Activated CD4-positive, alpha-beta T cell treated with anti-CD3 and anti-CD28 coated beads, Interleukin-2, amount 10 ng/mL, durations not matched to agents 7 days and 5 days (primary cell): ENCODE measurements at places on chromosomes 7 and 10.

DNA sequence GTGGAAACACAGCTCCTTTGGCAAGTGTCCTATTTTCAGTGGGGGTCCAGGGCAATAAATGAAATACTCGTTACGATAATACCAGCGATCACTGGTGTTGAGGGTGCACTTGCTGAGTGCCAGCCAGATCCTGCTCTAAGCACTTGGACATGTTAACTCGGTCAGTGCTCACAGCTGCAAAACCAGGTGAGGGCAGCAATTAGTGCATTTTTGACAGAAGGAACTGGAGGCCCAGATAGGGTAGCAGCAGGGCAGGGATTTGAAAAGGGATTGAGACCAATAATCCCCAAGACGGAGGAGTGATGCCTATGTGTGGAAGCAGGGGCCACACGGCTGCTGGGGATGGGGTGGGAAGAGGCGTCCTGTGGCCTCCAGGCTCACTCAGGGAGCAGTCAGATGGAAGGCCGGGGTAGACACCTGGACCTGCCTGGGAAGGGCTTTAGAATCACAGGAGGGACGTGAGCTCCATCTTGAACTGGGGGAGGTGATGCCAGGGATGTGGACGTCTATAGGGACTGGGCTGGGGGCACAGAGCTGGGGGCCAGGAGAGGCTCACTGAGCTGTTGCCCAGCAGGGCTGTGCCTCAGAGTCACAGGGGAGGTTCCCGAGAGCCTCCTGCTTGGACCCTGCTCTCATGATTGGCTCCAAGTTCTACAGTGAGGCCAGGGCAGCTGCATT, 14.3 kb downstream of the PTPRE start:
- no peak for DNase-seq

- DNase-seq = no peak
These were observed 42.1 kb downstream of the ST8SIA6 start for GRCh38 chr10:17412323-17412722.

DNA sequence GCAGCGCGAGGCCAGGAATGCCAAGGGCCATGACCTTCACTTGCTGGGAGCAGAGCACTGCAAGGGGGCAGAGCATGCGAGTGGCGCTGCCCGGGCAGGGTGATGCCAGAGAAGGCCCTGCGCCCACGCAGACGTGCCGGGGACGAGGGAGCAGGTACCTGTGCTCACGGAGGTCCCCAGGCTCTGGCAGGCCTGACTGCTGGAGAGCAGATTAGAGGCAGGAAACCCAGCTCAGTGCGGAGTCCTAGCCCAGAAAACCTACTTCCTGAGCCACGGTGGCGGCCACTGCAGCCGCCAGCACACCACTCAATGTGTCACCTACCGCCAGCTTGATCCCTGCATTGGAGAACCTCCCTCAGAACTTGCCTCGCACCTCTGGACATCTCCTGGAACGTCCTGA, 148.4 kb downstream of the MAD1L1 start:
- DNase-seq = peak; percentile 27

DNA sequence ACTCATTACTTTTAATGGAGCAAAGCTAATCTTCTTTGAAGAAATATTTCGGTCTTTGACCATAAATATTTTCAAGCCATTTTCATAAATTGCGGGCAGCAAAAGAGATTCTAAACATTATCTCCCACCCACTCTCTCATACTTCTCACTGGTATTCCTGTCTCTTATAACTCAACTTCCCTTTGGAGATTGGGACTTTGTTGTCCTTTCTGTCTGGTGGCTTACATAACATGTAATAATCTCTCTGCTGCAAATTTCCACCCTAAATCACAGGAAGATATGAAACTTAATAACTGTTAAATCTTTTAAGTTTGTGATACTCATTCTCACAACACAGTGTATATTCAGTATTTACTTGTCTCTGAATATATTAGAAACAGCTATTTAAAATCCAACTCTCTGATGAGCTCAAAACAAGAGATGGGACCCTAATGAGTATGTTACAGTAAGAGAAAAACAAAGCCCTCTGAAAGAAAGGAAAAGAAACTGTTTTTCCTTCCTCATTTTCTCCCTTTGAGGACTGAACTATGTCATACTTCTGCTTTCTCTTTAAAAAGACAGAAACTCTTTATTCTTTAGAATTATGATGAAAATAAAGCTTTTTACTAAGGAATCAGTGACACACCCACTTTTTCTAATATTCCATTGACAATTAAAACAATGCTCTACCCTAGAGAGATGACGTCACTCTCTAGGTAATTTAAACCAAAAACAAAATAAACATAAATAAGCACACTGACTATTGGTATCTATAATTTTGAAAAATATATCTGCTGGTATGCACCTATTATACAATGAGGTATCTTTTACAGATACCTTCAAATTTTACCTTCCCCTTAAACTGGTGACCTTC, 14.7 kb downstream of the CALCR start:
- DNase-seq = no peak

DNA sequence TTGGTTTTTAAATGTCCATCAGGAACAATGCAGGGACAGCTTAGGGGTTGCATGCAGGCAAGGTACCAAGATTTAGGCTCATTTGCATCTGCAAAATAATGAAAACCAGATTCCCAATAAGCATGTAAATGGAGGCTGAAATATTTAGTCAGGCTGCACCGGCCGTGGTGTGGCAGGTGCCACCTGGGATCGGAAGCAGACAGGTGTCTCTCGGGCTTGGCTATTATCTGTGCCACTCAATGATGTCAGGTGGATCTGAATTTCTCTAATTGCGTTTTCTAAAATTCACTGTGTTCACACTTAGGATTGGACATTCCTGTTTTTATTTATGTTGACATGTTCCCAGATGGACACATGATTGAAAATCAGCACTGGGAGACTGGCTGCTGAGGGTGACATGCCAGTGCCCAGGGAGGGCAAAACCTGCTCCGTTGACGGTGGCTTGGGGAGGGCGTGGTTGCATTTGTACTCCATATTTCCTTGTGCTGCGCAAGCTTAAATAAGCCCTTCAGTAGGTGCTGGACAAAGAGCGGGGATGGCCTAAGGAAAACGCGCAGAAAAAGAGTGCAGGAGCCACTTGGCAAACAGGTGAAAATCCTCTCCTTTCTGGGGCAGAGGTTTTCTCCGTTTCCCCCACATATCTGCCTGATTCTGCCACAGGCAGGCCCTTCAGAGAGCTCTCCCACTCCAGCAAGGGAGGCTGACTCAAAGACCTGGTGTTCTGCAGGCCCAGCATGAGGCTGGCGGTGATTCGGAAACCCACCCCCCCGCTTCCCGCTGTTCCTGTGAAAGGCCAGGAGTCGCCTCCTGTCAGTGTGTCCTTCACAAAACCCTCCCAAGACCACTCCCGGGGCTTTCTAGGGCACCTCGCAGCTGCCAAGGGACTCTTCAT, 142.5 kb downstream of the WDR37 start:
- DNase-seq = no peak

DNA sequence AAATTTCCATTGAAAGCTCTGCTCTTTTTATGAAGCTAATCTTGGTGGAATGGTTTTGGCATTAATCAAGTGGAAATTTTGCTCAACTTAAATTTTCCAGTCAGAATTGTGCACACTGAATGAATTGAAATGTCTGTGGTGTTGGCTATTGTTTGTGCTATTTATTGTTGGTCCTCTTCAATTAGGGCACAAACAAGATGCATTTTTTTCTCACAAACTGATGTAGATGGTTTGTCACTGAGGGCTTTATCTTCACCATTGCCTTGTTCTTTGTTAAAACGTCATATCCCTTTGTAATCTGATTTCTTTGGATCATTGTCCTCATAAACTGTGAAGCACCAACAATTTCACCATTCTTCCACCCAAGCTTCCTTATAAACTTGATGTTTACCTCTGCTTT, 152.1 kb upstream of the RHOBTB1 start:
- DNase-seq = no peak

DNA sequence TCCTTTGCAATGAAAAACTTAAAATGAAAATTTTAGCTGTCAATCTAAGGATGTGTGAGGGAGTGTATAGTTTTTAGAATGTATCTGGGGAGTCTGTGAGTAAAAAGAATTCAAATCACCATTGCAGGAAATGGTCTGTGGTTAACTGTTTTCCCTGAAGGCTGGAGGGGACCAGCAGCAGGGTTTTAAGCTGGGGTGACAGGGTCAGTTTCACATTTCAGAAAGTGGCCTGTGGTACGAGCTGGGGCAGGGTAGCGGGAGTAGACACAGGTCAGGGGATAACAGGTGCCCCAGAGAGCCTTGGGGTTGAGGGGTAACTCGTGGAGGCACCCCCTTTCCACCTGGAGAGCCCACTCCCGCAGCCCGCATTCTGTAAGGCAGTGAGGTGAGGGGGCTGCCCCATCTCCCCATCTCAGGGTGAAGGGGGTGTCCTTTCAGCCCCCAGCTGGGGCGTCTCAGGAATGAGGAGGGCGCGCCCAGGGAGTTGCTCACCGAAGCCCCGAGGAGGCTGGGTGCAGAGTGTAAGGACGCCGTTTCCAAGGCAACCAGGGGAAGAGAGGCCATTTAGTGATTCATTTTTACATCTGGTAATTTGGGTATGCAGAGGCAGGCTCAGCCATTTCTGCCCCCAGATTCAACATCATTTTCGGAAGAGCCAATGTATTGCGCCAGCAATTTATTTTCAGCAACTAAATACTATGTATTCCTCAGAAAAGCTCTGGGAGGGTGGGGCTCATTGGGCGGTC, 168.9 kb downstream of the SLIT1 start:
- peak; percentile 43 for DNase-seq

GRCh38 chr7:92437956-92438491, 9.3 kb upstream of the GATAD1 start:
- no peak for DNase-seq

DNA sequence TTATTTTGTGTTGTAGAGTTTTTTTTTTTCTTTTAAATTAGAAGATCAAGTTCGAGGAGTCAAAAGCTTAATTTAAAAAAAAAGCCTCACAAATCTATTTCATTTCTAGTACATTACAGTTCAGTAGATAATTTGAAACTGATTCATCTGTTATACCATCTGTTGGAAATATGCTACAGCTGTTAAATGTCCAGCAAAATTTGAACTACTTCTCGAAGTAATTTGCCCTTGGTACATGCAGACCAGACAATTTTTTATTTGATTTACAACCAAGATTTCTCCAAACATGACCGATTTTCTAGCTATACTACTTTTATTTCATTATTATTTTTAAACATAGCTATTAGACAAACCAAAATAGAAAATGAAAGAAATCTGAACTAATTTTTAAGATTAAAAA, 647.9 kb downstream of the CNTNAP2 start:
- DNase-seq = no peak

GRCh38 chr10:131869344-131869743, 31.5 kb upstream of the PPP2R2D start:
- no peak for DNase-seq

- no peak for DNase-seq
These were observed 70.1 kb downstream of the ZPBP start for GRCh38 chr7:50022991-50023390.

- DNase-seq = no peak
These were observed 77.9 kb upstream of the PFKP start for GRCh38 chr10:2989292-2989947.

DNA sequence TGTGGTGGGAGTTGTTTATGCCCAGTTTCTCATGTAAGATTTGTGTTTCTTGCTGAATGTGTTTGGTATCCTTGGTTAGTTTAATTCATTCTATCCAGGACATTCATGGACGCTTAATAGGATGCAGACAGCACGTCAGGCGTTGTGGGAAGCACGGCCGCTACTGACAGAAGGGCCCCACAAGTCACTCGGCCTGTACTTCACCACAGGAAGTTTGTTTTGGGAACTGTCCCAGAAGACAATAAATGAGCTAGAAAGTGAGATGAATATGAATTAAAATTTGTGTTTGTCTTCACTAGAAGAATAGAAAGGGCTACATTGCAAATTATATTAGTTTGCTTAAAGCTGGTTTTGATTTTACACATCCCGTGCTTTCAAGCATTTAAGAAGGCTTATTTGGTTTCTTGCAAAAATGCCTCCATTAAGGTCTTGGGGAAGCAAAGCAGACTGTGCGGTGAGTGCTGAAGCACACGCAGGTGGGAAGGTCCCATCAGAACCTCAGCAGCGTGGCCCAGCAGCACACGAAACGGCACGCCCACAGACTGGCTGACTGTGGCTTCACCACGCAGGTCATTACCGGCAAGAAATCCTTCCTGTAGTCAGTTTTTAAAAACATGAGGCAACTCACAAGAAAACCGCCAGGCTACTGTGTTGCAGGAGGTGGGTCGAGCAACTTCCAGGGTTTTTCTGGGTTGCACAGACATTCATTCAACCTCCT, 74.1 kb downstream of the VIPR2 start:
- peak; percentile 21 for DNase-seq
